ENCODE measurements at places on chromosomes 16 and 17.

DNA sequence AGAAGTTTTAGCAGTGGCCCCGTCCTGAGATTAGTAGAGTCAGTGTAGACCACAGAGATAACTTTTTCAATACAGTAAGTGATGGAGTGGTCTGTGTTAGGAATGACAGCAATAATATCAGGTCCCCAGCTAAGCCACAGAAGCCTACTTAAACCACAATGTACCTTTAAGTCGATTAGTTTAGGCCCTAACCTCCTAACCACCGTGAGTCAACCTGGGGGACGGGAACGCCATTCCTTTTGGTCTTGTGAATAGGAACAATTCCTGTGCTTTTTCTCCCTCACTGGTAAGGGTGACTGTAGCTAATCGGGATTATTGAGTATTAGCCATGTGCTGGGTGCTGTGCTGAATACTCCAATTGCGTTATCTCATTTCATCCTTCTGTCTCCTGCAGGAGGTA is 14.0 kb downstream of the YPEL2 start:
- no peak for DNase-seq

DNA sequence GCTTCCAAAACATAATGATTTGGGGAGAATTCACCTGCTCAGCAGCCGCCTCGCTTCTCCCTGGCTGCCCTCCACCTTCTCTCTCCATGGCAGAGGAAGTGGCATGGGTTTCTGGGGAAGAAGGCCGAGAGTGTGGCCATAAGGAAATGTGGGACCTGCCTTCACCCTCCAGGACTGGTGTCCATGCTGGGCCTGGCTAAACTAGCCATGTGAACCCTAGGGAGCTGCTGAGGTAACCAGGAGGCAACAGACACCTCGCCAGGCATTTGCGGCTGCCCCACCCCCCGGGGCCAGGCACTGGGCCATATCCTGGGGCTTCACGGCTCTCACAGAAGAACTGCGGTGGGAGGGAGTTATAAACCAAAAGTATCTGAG is 9.9 kb upstream of the CMTM4 start:
- no peak for DNase-seq

- no peak for DNase-seq
Measured at GRCh38 chr16:51507286-51507685, 356.2 kb upstream of the SALL1 start.

- DNase-seq: no peak
Measured at GRCh38 chr17:74618451-74618850, 5.1 kb downstream of the CD300E start.

DNA sequence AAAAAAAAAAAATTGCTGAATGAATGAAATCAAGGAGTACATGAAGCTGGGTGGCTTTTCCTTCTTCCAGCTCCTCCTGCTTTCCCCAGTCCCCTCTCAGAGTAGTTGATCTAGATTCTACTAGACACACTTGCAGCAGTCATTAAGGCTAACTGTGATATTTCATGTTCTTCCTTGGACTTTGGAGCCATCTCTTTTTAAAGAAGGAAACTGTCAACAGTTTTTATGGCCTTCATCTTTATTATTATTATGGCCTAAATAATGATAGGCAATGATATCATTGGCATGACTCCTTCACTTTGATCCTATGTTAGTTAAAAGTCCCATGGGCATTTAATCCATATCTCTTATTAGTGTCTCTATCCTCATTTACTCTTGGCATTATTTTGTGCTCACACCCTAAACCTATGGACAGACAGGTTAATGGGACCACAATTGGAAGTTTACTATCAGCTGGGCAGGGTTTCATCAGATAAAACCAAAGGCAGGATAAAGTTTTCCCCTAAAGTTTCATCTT is 9.7 kb downstream of the C17orf78 start:
- no peak for DNase-seq

- DNase-seq: no peak
Measured at GRCh38 chr17:18910326-18910725, 41.6 kb upstream of the SLC5A10 start.

- DNase-seq: no peak
Measured at GRCh38 chr17:67708378-67708777, 9.4 kb upstream of the NOL11 start.
